Activated CD4-positive, alpha-beta T cell treated with anti-CD3 and anti-CD28 coated beads, Interleukin-2, amount 50 U/mL, for 1 hour (primary cell): ENCODE measurements at places on chromosomes 16 and 17.

- no peak for DNase-seq
Observed at GRCh38 chr17:78966910-78967600, 12.7 kb downstream of the LGALS3BP start.

DNA sequence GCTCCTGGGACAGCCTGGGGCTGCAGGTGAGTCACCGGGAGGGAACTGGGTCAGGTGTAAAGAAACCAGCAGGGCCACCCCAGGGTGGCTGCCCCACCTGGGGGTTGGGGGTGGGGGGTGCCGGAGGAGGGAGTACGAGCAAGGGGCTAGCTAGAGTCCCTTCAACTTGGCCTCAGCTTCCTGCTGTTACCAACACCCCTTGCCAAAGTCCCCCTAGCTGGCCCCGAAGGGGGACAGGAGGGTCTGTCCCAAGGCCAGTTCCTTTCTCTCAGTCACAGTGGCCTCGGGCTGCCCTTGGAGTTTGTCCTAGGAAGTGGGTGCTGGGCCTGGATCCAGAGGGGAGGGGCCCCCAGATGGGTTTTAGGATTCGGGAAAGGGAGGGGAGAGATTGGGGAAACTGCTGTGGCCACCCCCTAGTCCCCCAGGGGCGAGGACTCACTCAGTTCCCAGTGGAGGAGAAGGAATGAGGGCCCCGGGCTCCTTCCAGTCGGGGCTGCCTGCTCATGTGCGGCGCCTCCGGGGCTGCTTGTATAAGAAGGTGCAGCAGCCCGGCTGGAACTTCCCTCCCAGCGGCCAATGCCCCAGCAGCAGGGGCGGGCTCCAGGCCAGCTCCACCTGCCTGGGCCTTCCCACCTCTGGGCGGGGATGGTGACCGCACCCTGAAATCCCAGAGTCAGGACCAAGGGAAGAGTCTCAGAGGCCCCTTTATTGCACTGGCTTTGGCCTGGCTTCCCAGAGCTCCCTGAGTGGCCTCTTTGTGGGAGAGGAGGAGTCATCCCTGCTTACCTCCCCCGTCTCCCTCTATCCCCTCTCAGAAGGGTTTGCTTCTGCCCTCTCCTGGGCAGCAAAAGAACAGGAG, 7.3 kb downstream of the ARHGAP27 start:
- no peak for DNase-seq

DNA sequence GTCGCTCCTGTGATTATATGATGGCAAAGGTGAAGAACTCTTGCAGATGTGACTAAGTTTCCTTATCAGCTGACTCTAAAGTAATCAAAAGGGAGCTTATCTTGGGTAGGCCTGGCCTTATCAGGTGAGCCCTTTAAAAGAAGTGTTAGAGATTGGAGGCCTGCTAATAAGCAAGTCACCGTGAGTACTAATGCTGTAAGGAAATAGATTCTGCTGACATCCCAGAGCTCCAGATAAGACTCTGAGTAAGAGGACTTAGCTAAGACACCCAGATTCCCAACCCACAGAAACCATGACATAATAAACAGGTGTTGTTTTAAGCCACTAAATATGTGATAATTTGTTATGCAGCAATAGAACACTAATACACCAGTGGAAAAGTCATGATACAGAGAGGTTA, 99.9 kb upstream of the FAM20A start:
- DNase-seq, result no peak

DNA sequence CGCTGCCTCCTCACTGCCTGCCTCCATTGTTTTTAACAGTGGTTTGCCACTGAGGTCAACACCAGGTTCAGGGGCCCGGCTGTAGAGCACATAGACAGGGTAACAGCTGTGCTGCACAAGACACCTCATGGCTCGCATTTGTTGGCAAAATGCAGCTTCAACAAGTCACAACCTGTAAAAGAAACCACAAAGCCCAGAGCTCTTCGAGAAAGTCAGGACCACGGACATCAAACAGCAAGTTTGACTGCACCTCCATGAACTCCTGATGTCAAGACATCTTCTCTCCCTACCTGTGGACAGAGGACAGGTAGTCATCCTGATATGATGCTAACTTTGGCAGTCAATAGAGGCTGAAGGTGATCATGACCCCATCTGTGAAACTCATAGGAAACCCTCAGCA, 142.4 kb upstream of the SOX9 start:
- DNase-seq, result no peak

DNA sequence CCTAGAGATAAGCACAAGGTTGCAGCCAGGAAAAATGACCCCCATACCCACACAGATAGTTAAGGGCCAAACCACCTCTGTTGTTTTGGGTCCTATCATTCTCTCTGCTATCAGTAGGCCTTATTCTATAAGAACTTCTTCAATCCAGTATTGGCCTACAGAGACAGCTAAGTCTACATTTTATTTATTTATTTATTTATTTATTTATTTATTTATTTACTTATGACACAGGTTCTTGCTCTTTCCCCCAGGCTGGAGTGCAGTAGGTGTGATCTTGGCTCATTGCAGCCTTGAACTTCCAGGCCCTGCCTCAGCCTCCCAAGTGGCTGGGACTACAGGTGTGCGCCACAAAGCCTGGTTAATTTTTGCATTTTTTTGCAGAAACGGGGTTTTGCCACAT, 7.5 kb upstream of the MAPT start:
- DNase-seq, result no peak

- no peak for DNase-seq
Observed at GRCh38 chr17:10824874-10825273, 13.0 kb downstream of the PIRT start.

GRCh38 chr16:76265434-76266045, 11.7 kb upstream of the CNTNAP4 start:
- no peak for DNase-seq

GRCh38 chr17:31857920-31858641, 963 bp downstream of the COPRS start:
- no peak for DNase-seq

GRCh38 chr17:76254275-76254674, 10.9 kb upstream of the UBALD2 start:
- DNase-seq, result no peak

DNA sequence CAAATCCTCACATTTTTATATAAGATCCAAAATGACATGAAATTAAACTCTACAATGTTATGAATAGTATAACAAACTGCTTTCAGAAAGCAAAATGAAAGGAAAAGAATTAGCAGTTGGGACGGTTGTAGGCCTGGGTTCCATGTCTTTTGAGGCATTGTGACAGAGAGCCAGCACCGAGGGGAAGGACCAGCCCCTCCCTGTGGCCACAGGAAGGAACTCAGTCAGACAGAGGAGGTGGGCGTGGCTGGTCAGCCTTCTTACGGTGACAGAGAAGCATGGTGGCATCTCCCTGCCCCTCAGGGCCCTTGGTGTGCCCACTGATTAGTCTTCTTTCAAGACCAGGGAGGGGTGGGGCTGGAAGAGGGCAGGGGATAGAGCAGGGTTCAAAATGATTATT, 5.7 kb downstream of the ZNF319 start:
- DNase-seq, result peak; percentile 32

GRCh38 chr17:31534223-31534888, 142.9 kb downstream of the RAB11FIP4 start:
- DNase-seq, result no peak

GRCh38 chr16:30090610-30091331, 953 bp downstream of the TBX6 start:
- no peak for DNase-seq

GRCh38 chr16:65445313-65446260, 323.7 kb upstream of the CDH11 start:
- no peak for DNase-seq

DNA sequence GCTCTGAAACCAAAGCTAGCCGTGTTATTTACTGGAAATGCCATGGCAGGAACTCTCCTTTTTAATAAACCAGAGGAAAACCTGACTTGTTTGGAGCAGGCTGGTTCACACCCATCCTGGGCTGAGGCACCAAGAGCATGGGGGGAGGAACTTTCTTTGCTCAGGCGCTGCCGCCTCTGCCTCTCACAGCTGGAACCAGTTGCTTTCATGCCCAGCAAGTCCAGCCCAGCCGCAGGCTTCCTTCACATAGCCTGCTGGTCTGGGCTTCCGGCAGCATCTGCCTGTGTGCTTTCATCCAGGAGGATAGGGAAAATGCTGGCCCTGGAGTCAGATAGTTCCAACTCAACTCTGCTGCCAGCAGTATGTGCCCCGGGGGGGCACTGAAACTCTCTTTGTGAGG, 88.1 kb upstream of the ASIC2 start:
- no peak for DNase-seq
